ENCODE measurements at places on chromosomes 2 and 18.

DNA sequence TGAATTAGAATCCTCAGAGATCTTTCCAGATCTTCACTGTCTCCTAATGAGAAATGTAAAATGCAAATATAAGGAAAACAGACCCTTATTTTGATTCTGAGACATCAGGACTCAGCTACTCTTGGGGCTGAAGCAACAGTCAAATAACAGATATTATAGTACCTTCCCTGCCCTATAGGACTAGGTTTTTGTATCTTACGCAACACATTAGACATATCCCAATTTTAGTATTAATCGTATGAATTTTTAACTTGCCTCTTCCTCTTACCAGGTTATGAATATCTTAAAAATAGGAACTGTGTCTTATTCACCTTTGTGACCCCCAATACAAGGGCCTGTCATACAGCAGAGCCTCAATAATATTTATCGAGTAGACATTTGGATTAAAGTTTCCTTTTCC, 12.0 kb upstream of the SLC25A52 start:
- no peak for DNase-seq

GRCh38 chr18:57844319-57844718, 41.2 kb upstream of the ATP8B1 start:
- no peak for DNase-seq

- DNase-seq: no peak
Measured at GRCh38 chr2:57621122-57621663, 425.4 kb upstream of the VRK2 start.

- DNase-seq: no peak
Measured at GRCh38 chr2:156190517-156190916, 142.0 kb downstream of the NR4A2 start.

GRCh38 chr2:102486941-102487702, 14.1 kb downstream of the SLC9A4 start:
- no peak for DNase-seq

DNA sequence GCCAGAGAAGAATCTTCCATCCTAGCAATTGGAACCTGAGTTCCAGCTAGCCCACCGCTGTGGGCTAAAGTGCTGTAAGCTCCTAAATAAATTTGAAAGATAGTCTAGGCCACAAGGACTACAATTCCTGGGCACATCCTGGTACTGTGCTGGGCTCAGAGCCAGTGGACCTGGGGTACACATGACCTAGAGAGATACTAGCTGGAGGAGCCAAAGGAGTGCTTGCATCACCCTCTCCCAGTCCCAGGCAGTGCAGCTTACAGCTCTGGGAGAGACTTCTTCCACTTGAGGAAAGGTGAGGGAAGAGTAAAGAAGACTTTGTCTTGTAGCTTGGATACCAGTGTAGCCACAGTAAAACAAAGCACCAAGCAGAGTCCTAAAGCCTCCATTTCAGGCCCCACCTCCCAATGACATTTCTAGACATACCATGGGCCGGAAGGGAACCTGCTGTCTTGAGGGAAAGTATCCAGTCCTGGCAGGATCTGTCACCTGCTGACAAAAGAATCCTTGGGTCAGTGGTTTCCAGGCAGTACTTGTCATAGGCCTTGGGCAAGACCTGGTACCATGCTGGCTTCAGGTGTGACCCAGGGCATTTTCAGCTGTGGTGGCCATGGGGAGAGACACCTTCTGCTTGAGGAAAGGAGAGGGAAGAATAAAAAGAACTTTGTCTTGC, 89.5 kb downstream of the TMEM185B start:
- DNase-seq: no peak

- no peak for DNase-seq
Measured at GRCh38 chr2:156589381-156590079, 153.4 kb downstream of the GPD2 start.

DNA sequence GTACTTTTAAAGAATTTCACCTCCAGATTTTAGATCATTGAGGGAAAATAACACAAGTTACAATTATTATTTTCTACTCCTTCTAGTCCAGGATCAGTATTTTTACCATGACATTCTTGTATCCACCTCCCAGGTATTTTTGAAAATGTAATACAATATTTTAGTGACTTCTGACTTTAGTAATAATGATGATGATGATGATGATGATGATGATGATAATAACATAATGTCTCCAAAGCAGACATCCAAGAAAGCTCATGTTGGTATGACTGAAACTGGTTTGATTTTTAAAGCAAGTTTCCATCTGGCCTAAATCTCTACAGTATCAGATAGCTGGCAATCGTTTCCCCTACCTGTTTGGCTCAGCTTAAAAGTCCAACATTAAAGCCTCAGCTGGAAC, 140.0 kb upstream of the GULP1 start:
- DNase-seq: no peak

GRCh38 chr2:197209742-197210408, 100.7 kb downstream of the ANKRD44 start:
- peak; percentile 10 for DNase-seq

- no peak for DNase-seq
Measured at GRCh38 chr2:223227338-223227737, 175.3 kb downstream of the KCNE4 start.

DNA sequence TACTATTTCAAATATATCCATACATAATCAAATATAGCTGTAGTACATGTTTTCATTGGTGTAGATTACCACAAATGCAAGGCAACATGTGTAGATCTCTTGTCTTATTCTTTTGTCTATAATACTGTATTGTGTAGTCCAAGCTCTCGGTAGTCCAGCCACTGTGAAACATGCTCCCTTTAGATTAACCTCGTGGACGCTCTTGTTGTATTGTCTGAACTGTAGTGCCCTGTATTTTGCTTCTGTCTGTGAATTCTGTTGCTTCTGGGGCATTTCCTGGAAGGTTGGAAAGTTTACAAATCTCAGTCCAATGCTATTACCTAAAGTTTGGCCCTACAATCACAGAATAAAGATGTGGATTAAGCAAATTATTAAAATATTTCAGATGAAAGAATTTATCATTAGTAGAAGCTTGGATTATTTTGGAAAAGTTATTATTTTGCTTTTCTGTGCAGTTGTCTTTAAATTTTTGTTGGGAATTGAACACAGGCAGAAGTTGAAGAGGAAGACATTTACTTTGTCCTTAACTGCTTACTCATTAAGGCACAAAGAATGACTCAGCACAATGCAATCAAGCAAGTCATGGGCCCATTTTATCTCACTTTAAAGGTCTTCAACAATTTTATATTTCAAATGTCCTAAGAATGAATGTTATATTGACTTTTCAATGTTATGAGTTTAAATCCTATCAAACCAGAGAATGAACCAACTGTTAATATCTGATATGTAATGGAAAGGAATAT, 103.4 kb upstream of the CAVIN2 start:
- DNase-seq: no peak

- no peak for DNase-seq
Measured at GRCh38 chr18:5284808-5285207, 10.7 kb downstream of the ZBTB14 start.

GRCh38 chr18:56019908-56020307, 431.9 kb upstream of the TCF4 start:
- no peak for DNase-seq

DNA sequence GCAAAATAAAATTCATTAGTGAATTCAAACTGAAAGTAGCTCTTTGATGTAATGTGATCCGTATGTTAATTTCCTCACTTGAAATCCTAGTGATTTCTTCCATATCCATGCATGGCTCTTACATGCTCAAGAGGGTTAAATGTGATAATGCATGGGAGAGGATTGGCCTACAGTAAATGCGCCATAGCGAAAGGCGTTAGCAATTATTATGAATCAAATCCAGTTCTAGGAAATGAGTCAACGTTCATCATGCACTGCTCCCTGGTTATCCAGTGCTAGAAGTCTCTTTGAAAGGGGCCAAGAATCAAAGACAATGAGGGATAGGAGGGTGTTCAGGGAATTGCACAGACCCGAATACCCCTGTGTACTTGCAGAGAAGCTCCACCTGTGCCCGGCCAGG, 101.4 kb upstream of the RASGRP3 start:
- no peak for DNase-seq

- no peak for DNase-seq
Measured at GRCh38 chr2:187982668-187983067, 309.0 kb upstream of the GULP1 start.

DNA sequence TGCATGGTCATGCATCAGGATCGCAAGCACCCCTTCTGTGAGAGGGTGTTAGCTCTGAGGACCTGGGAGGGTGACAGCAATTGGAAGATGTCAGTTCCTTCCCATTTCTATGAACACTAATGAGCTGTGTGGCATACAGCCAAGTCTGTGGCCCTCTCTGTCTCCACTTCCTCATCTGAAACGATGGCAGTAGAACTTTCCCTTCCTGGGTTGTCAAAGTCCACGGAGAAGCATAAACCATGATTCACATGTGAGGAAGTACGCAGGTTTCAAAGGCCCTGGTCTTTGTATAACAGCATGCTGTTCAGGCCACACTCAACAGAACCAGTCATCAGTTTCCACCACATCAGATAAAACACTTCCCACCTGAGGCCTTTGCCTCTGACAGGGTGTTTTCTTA, 167.4 kb upstream of the RAB6C start:
- DNase-seq: no peak

GRCh38 chr2:88597168-88597567, 30.1 kb downstream of the EIF2AK3 start:
- DNase-seq: no peak

DNA sequence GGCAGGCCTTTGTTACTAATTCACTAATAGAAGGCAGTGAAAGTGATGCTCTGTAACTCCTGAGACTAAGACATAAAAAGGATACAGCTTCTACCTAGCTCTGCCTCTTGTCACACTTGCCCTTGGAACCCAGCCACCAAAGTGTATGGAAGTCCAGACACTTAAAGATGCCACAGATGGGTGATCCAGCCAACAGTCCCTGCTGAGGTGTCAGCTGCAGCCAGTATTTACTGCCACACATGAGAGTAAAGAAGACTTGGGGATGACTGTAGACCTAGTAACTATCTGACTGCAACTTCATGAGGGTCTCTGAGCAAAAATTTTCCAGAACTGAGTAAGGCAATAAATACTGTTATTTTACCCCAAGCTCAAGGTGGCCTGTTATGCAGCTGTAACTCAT, 8.8 kb downstream of the IMMT start:
- no peak for DNase-seq

- no peak for DNase-seq
Measured at GRCh38 chr2:1147873-1148612, 197.4 kb downstream of the SNTG2 start.

GRCh38 chr2:71563872-71564271, 110.5 kb downstream of the DYSF start:
- DNase-seq: no peak

GRCh38 chr18:43681661-43682060, 404.4 kb upstream of the SYT4 start:
- DNase-seq: no peak

GRCh38 chr2:5592916-5593315, 99.3 kb upstream of the SOX11 start:
- DNase-seq: no peak

DNA sequence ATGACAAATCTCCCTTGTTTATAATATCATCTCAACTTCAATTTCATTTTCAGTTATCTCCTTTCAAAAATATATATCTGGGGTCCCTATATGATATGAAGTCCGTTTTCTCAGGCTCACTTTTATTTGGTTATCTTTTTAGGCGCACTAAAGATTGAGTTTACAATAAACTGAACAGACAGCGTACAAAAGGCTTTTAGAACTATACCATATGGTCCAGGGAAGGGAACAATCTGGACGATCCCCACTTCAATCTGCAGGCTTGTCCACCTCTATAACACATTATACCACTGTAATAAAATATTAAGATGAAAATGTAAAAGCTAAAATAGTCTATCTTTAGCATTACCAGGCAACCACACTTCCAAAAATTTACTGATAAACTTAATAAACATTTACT, 289.9 kb downstream of the ZEB2 start:
- DNase-seq: no peak

DNA sequence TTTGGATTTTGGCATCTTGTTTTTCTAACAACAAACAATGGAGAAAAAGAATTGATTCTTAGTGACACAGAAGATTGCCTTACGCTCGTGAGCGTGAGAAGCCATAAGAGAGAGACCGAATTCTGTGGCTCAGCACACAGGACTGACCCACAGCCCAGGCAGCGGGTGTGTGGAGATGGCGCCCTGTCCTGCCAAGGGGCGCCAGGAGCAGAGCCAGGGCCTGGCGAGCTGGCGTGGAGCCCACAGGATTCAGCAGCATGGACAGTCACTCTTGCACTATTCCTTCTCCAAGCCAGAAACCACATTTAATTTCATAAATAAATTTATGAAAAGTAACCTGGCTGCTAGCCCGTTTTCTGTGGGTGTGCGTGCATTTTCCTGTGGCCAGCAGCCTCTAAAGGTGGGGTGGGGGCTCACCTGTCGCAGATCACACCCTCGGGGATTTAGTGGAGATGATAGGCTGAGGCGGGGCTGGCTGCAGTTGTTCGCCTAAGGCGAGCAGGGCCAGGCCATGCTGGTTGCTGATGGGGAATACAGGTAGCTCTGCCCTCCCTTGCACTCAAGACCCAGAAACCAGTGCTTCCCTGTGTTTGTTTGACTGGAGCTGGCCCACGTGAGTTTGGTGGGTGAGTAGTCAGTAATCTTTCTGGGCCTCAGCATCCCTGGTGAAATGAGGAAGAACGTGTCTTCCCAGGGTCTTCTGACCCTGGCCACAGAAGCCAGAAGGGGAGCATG, 46.2 kb downstream of the FAM168B start:
- DNase-seq: no peak

GRCh38 chr2:174350018-174350417, 15.3 kb downstream of the SP9 start:
- no peak for DNase-seq

- no peak for DNase-seq
Measured at GRCh38 chr2:112182581-112183034, 44.4 kb downstream of the FBLN7 start.

- DNase-seq: no peak
Measured at GRCh38 chr2:31347319-31347718, 67.2 kb downstream of the XDH start.

DNA sequence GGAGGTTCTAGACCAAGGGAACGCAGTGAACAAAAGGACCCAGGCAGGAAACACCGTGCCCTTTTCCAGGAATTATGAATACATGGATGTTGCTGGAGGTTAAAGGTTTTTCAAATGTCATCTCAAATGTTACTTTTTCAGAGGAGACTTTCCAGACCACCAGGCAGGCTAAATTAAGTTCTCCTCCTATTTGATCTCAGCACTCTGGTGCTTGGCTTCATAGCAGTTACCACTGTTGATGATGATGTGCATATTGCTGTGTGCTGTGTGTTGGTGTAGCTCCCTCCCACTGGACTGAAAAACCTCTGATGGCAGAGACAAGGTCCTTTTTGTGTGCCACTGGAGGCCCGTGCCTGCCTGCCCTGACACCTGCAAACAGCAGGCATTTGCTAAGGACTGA, 137.3 kb upstream of the PTPRM start:
- DNase-seq: no peak

Data from effector CD8-positive, alpha-beta T cell (primary cell).